ENCODE measurements at places on chromosomes 5 and 9.

- no peak for DNase-seq
These were observed 25.6 kb downstream of the TGFBI start for GRCh38 chr5:136054142-136055019.

GRCh38 chr9:128835246-128836210, 5.9 kb upstream of the SPOUT1 start:
- no peak for DNase-seq

DNA sequence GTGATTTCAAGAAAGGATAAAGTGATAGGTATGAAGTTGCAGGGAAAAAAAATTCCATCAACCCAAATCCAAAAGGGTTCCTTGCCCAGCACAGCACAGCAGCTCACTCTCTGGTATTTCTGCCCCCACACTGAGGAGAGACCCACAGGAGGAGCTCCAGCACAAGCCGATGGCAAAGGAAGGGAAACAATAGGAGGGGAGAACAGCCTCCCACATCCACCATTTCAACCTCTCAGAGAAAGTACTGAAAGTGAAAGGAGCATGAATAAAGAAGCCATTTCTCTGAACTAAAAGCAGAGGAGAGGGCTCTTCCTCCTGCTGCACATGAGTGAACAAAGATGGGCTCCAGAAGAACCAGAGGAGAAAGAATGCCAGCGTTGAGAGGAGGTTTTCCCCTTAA, 54.9 kb upstream of the ZSWIM6 start:
- DNase-seq, result no peak

- DNase-seq, result no peak
These were observed 33.7 kb downstream of the SSBP2 start for GRCh38 chr5:81717226-81717625.

DNA sequence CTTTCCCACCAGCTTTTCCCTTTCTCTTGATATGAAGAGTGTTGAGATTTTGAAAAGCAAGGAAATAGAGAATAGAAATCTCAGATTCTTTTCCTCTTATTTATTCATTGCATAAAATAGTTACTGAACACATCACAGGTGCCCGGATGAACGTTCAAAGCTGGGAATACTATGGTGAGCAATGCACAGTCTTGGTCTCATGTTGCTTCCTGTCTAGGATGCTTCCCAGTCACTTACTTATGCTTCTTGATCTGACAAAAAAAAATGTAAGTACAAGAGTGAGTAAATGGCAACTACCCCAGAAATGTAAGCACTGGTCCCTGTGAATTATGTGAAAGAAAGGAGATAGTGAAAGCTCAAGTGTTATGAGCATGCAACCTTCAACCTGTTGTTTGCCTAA, 153.5 kb upstream of the S1PR3 start:
- no peak for DNase-seq

- DNase-seq, result peak; percentile 37
These were observed 8.3 kb downstream of the TMEM250 start for GRCh38 chr9:136110082-136111061.

GRCh38 chr5:157221959-157222358, 41.3 kb downstream of the ITK start:
- DNase-seq, result no peak

- DNase-seq, result no peak
These were observed 374.9 kb downstream of the PSAT1 start for GRCh38 chr9:78671785-78672184.

- DNase-seq, result no peak
These were observed 1.3 kb downstream of the MACIR start for GRCh38 chr5:103259705-103260355.

GRCh38 chr5:172223901-172224873, 30.2 kb downstream of the EFCAB9 start:
- DNase-seq, result peak; percentile 27

GRCh38 chr5:7805379-7805778, 45.6 kb downstream of the CFAP90 start:
- no peak for DNase-seq

DNA sequence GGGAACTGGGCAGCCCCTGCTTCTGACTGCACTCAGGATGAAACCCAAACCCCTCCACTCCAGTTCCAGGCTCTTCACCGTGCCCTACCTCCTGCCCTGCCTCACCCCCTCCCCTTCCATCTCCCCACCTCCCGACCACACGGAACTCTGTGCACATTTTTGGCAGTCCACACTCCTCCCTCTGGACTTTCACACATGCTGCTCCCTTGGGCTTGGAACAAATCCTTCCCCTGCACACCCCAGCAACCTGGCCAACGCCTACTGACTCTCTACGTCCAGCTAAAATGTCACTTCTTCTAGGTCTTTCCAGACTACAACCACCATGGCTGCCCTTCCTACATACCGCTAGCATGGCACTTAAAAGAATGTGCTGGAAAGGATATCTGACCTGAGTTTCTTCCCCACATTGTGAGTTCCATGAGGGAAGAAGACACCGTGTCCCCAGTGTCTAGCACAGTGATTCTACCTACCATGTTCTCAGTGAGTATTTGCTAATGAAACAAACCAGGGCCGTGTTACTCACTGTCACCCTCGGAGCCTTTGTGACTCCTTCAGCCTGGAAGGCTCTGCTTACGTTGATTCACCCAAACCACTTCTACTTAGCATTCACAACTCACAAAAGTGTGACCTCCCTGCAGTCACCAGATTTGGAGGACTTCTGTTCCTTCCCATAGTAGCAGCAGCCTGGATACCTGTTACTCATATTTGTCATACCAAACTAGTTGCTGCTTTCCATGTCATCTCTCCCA, 18.7 kb downstream of the RETREG1 start:
- no peak for DNase-seq

DNA sequence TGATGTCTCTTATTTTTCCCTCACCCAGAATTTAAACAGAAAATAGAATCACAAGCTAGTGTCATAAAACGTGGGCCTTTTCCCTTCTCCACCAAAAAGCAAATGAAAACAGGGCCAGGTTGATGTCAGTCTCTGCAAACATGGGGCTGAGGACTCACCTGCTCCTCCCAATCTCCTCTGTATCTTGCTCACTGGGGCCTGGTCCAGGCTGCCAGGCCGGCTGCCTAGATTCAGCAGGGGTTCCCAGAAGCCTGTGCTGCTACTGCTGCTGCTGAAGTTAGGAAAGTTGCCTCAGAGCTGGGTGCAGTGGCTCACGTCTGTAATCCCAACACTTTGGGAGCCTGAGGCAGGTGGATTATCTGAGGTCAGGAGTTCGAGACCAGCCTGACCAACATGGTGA, 84.3 kb downstream of the PCDH1 start:
- no peak for DNase-seq

DNA sequence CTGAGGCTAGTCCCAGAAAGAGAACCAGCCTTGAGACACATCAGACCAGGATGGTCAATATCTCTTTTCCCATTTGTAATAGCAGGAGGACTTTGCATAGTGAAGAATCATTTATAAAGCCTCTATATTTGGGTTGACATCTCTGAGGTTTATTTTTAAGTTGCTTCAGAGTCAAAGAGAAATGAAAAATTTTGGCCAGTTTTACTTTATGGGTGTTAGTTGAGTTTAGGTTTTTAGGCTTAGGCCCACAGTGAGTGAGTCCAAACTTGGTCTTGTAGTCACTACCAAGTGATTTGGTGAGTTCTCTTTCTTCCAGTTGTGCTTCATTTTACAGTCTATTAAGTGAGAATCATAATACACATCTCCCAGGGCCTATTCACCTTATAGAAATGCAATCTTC, 5.3 kb upstream of the MEF2C start:
- no peak for DNase-seq

DNA sequence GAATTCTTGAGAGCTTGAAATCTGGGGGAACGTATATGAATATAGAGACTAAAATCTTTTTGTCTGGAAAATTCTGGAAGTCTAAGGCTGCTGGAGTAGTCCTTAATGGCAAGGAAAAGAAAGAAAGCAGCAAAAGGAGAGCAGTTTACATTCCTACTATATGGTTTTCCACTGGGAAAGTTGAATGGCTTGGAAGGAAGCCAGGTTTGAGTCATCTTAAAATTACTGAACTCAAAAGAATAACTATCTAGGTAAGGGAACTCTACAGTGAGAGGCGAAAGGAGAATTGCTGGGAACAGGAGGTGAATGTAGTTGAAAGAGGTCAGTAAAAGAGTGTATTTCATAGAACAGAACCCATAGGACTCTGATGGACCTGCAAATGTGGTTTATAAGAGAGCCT, 258.1 kb upstream of the EDIL3 start:
- DNase-seq, result no peak

GRCh38 chr9:89760123-89760522, 155.3 kb downstream of the GADD45G start:
- no peak for DNase-seq

DNA sequence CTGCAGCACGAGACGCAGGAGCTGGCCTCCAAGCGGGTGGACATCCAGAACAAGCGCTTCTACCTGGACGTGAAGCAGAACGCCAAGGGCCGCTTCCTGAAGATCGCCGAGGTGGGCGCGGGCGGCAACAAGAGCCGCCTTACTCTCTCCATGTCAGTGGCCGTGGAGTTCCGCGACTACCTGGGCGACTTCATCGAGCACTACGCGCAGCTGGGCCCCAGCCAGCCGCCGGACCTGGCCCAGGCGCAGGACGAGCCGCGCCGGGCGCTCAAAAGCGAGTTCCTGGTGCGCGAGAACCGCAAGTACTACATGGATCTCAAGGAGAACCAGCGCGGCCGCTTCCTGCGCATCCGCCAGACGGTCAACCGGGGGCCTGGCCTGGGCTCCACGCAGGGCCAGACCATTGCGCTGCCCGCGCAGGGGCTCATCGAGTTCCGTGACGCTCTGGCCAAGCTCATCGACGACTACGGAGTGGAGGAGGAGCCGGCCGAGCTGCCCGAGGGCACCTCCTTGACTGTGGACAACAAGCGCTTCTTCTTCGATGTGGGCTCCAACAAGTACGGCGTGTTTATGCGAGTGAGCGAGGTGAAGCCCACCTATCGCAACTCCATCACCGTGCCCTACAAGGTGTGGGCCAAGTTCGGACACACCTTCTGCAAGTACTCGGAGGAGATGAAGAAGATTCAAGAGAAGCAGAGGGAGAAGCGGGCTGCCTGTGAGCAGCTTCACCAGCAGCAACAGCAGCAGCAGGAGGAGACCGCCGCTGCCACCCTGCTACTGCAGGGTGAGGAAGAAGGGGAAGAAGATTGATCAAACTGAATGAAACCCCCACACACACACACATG, 654 bp downstream of the PURA start:
- DNase-seq, result peak; percentile 18

DNA sequence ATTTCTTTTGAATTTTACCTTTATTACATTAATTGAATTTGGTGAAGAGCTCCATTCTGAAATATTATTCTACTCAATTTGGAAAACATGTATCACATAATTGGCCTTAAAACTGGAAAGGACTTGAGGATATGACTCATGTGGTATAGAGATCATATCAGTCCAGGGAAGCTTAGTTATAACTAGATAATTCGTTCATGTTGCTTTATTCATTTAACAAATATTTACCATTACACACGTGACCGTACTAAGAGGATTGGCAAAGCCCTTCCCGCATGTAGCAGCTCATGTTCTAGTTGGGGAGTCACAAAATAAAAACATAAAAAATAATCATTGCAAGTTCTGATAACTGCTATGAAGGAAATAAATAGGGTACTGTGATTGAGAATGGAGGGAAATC, 1816.5 kb downstream of the MAT2B start:
- DNase-seq, result no peak

GRCh38 chr5:176847726-176848290, 37.4 kb downstream of the UNC5A start:
- DNase-seq, result no peak

- no peak for DNase-seq
These were observed 92.2 kb upstream of the ADAMTS19 start for GRCh38 chr5:129367883-129368282.

GRCh38 chr9:123542435-123543225, 186.6 kb downstream of the CRB2 start:
- DNase-seq, result no peak

DNA sequence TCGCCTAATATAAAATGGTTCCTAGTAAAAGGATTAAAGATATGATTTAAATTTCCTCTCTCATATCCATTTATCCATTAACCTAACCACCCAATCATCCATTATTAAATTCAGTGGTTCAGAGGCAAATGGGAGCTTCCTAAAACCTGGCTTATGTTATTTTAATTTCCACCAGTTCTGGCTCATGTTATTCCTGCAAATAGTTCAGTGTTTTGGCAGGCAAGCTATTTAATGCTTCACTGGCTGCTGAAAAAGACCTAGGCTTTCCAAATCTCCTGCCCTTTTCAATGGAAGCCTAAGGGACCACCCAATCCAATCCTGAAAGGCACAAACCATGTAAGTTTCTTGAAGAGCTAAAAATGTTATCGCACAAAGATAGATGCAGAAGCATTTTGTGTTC, 52.3 kb downstream of the POC5 start:
- no peak for DNase-seq

GRCh38 chr5:93654676-93655075, 71.7 kb downstream of the NR2F1 start:
- no peak for DNase-seq

GRCh38 chr5:67515020-67515689, 318.6 kb upstream of the CD180 start:
- DNase-seq, result no peak

DNA sequence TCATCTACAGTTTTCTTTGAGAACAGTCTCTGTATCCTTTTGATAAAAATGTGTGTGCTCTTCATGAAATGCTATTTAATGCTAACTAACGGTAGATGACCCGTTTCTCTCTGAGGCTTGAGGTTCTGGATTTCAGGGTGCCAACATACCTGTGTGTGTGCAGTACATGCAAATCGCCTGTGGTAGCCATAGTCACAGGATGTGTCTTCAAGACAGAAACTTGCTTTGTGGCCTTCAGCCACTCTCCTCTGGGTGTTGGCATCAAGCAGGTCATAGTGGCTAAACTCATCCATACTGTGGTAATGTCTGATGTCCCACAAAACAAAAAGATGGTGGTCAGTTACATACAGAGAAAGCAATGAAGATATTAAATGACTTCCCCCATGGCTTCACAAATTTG, 4.2 kb downstream of the LOX start:
- no peak for DNase-seq

DNA sequence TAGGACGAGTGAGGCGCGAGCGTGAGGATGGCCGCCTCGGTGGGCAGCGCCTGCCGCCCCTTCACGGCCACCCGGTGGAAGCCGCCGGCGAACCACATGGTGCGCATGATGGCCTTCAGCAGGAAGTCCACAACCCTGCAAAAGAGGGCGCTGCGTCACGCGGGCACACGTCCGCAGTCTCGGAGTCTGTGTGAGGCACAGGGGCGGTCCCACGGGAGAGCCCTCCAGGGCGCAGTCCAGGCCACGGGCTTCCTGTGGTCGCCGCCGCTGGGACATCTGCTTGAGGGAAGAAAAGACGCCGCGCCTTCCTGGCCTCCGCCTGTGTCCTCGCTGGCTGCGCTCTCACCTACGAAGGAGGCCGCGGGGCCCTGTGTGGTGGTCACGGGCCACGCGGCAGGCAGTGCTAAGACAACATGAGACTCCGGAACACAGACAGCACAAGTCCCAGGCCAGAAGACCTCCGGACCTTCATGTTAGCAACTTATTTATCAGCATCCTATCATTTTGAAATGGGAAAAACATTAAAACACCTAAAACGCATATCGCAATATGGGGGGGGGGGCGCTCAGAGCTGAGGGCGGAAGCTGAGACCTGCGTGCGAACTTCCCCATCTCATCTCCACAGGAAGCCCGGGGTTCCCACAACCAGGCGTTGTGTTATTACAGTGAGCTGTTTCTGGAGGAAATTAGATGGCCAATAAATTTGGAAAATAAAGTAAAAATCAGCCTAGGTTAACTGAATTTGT, 28.8 kb downstream of the LPCAT1 start:
- DNase-seq, result no peak
